Eye (tissue), 1 donor: ENCODE measurements at places on chromosomes 6 and 20.

DNA sequence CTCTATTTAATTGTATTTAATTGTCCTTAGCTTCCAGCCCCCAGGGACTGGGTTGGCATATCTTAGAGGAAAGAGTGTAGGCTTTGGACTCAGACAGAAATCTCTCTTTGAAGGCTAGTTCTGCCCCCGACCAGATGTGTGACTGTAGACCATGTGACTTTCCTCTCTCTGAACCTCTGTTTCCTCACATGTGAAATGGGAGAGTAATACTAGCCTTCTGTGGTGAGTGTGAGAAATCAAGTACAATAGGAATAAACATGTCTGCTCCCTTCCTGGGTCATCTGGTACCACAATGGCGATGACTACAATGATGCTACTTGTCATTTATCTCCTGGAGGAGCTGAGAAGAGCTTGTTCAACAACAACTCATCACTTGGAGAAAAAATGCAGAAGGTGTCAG is 179.9 kb downstream of the LRFN2 start:
- no peak for DNase-seq

- no peak for DNase-seq
Measured at GRCh38 chr6:49087369-49087768, 375.7 kb downstream of the MMUT start.

GRCh38 chr6:136370988-136371728 is 81.5 kb upstream of the BCLAF1 start:
- DNase-seq: no peak

- no peak for DNase-seq
Measured at GRCh38 chr6:121522265-121522664, 86.8 kb downstream of the GJA1 start.

DNA sequence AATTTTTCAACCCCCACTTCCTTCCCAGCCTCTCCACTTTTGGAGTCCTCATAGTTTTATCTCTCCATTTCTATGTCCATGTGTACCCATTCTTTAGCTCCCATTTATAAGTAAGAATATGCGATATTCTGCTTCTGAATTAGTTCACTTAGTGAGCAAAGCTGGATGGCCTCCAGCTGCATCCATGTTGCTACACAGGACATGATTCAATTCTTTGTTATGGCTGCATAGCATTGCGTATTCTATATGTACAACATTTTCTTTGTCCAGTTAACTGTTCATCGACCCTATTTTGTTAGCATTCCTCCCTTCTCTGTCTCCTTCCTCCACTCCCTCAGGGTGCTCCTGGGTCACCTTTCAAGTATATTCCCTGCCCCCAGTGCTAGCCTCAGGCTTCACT is 210.0 kb upstream of the SSTR4 start:
- DNase-seq: no peak

DNA sequence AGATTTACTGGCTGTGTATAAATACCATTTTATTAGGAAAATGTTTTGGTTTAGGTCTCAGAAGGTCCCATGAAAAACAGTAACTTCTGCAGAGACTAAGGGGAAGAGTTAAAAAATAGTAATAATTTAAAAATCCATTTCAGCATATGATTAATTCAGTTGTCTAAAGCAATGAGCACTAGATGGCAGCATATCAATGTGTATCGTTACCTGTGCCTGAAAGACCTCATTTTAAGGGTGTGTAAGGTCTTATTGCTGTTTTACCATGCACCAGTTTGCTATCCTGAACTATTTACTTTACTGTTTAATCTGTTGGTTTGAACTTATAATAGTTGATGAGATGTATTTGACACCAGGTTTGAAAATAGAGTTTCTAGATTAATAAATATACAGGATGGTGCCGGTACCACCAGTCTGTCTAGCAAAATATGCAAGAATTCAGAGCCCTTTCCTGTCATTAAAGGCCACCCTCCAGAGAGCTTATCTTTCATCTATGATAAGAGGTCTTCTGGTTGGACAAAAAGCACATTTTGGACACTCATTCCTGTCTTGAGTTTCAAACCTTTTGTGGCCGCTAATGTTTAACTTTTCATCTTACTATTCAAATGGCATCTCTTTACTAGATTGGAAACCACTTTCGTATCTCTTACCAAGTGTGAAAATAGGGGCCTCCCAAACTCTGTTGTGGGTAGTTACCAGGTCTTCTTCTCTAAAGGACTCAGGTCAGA is 8.9 kb upstream of the AHI1 start:
- DNase-seq: peak; percentile 67

DNA sequence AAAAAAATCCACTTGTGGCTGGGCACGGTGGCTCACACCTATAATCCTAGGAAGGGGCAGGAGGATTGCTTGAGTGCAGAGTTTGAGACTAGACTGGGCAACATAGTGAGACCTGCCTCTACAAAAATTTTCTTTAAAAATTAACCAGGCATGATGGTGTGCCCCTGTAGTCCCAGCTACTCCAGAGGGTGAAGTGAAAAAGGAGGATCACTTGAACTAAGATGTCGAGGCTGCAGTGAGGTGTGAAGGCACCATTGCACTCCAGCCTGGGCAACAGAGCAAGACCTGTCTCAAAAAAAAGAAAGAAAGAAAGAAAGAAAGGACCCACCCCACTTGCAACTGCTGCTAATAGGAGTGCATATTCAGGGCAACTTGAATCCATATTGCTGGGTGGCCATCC is 13.7 kb upstream of the SNX3 start:
- no peak for DNase-seq

- no peak for DNase-seq
Measured at GRCh38 chr6:2509711-2510110, 241.0 kb downstream of the MYLK4 start.

DNA sequence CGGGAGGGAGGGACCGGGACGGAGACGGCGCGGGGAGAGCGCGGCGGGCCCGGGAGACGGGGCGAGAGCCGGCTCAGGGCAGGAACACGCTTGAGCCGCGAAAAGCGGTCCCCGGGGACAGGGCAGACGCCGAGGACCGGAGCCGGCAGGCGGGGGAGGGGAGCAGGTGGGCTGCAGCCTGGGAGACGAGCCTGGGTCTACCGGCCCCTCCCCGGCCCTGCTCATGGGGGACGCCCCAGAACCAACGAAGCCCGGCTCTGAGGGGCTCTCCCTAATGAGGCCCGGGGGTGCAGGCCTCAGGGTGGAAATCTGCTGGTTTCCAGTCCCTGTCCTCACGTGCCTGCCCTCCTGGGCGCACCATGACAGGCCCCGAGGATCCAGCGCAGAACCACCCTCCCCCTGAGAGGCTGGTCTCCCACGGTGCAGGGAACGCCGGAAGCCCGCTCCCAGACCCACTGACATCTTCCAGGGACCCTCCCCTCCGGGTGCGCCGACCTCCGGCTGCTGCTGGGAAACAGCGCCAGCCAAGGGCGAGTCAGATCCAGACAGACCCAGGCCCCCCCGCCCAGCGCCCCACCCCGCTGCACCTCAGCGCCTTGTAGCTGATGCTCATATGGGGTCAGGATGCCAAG is 571 bp upstream of the EEF1A2 start:
- DNase-seq: no peak

- DNase-seq: no peak
Measured at GRCh38 chr20:53021934-53022333, 49.8 kb downstream of the TSHZ2 start.

- no peak for DNase-seq
Measured at GRCh38 chr6:108897371-108897770, 49.1 kb downstream of the ARMC2 start.

DNA sequence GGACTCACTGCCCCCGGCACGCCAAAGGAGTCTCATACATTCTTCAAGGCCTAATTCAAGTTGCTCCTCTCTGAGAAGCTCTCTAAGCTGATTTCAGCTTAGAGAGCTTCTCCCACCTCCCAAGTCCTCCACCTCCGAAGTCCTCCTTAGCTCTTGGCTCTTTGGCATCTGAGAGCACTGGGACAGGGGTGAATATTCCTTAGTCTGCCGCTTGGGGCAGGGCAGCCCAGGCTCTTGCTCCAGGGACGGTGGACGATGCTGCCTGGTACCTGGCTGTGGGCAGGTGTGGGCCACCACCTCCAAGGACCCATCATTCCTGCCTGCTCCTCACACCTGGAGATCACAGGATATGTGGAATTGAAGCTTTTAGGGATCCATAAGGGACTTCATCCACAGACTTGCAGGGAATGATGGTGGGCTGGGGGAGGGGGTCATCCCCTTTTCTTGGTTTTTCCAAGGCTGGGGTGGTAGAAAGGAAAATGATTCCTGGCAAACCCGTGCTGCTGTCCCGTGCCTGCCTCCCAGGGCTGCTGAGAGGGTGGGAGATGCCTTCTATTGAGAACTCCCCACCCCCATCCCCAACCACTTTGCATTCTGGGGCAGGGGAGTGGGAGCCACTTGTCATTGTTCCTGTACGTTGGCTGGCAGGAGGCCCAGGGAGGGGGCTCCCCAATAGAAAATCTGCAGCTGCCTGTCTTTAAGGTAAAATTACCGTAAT is 57.4 kb downstream of the ARHGAP40 start:
- DNase-seq: peak; percentile 61

- DNase-seq: no peak
Measured at GRCh38 chr6:72406517-72406916, 215.3 kb upstream of the KCNQ5 start.

DNA sequence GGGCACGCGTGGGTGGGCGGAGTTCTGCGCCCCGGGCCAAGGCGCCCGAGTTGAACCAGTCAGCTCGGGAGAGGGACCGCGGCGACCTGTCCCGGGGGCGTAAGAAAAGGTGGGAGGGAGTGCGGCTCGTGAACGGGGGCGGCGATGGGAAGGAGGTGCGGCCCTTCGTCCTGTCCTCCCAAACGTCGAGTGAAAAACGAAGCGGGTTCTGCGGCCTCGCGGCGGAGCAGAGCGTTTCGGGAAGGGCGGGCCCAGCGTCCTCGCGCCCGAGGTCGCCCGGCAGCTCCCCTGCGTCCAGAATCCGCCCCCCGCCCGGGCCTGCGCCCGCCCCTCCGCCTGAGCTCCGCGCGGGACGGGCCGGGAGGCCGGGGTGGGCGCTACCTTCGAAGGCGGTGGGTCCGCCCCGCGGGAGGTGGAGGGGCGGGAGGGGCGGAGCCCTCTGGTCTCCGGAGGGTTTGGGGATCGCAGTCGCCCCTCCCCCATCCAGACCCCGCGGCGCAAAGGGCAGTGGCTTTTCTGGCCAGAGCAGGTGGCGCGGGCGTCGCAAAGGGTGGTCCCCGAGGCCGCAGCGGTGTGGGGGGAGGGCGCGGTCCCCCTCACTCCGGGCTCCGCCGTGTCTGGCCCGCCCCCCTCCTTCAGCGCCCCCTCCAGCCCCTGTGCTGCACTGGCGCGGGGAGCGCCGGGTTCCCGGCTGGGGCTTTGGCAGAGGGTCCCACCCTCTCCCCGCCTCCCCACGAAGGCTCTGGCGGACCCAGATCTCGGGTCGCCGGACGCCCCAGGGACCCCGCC is 838 bp downstream of the STMN3 start:
- peak; percentile 67 for DNase-seq

- DNase-seq: no peak
Measured at GRCh38 chr6:7897461-7898192, 13.0 kb downstream of the TXNDC5 start.

GRCh38 chr20:29325304-29325640 is 1932.2 kb upstream of the DEFB115 start:
- no peak for DNase-seq

DNA sequence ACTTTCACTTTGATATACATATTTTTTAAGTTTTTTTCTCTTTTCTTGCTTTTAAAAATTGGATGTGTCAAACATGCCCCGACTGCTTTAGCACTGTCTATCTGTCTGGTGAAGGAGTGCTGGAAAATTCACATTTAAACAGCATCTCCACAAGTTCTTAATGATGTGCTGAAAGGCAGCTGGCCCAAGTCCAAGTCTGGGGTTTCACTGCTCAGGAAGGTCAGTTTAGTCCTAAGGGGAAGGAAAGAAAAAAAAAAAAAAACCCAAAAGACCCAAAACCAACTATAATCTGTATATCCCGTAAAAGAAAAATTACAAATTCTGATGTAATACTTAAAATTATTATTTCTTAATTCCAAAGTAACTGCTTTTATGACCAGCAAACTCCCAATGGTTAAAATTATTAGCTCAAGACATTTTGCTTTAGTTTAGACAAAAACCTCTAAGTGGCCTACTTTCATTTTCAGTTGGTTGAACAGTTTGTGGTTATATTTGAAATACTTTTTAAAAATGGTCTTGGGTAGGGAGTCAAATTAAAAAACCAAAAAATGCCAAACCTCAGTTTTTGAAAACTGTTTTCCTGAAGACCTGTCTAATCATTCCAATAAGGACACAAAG is 79.5 kb upstream of the PREP start:
- peak; percentile 37 for DNase-seq
